ENCODE measurements at places on chromosomes 13 and 19.

GRCh38 chr13:23656637-23657371, 86.6 kb downstream of the TNFRSF19 start:
- peak; percentile 18 for DNase-seq

DNA sequence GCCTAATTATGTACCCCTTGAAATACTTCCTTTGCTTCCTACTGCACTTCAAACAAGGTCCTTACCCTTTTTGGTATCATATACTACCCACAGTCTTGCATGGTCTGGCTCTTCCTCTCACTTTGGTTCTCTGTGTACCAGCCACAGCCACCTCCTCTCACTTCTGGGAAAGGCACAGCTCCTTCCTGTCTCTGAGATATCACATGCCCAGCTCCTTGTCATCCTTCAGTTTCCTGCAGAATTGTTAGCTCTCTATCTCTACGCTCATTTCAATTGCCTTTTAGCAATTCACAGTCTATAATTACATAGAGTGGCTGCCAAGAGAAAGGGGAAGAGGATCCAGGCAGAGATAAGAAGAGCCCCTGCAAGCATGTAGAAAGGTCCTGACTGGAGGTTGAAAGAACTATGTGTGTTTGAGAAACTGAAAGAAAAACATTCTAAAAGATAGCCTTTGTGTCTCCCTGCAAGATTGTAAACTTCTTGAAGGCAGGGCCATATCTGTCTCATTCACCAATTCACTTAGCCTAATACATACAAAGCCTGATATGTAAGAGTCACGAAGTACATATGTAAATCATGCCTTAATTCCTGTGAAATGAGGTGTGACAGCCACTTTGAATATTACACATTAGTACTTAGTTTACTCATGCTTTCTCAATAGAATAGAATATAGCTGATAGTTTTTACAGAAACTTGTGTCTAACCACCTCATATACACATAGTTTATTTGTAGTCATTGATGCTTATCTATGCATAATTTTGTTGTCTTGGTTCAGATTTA, 933.1 kb downstream of the DIAPH3 start:
- DNase-seq, result no peak

DNA sequence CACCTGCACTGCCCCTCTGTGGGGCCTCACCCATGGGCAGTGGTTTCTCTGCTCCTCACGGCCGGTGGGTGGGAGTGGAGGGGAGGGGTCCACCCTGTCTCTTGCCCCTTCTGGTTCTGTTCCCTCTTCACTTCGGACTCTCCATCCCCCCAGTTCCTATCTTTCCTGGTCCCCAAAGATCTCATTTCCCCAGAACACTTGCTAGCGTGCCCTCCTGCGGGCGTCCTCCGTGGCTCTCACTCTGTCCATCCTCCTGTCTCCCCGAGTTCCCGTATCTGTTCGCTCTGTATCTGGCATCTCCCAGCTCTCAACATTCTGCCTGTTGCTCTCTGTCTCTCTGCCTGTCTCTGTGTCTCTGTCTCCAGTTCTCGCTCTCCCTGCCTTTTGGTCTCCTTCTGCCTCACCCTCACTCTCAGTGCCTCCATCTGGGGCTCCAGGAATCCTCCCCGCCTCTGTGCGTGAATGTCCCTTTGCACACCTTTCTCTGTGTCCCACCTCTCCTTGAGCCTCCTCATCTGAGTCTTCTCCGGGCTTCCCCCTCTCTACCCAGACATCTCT, 363 bp downstream of the SPIB start:
- no peak for DNase-seq

GRCh38 chr13:67063036-67063435, 167.1 kb downstream of the PCDH9 start:
- no peak for DNase-seq

GRCh38 chr19:34484328-34484727, 2.8 kb downstream of the WTIP start:
- no peak for DNase-seq

GRCh38 chr13:83162493-83162892, 719.8 kb downstream of the SLITRK1 start:
- no peak for DNase-seq

- DNase-seq, result no peak
Observed at GRCh38 chr13:76928456-76928855, 19.9 kb upstream of the ACOD1 start.

- no peak for DNase-seq
Observed at GRCh38 chr13:85525411-85525810, 273.8 kb downstream of the SLITRK6 start.

DNA sequence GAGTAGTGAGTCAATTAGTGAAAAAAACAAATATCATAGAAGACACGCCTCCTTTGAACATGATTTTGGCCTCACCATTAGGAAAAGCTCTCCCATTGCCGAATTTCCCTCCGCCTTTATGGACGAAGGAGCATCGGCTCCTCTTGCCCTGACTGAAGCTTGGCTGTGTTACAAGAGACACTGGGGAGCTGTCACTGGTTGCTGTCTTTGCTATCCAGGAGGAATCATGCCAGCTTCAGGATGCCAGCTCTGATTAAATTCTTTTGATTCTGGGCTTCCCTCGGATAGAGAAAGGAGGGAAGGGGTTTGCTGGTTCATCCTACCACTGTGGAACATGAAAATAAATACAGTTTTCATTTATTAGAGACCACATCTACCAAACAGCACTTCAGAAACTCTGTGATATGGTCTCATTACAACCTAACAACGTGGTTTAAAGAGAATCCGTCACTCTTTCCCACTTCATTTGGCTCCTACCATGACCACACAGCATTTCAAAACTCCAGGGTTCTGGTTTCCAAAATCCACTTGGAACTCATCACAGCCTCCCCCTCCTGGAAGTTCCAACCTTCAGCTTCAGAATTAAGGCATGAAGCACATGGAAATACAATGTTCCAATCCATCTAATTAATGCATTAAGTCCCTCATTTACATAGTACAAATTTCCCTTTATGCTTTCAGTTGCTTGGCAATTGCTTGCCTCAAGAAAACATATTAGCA, 446.0 kb downstream of the EFNB2 start:
- DNase-seq, result no peak

GRCh38 chr13:29948244-29948643, 97.8 kb upstream of the UBL3 start:
- DNase-seq, result no peak

DNA sequence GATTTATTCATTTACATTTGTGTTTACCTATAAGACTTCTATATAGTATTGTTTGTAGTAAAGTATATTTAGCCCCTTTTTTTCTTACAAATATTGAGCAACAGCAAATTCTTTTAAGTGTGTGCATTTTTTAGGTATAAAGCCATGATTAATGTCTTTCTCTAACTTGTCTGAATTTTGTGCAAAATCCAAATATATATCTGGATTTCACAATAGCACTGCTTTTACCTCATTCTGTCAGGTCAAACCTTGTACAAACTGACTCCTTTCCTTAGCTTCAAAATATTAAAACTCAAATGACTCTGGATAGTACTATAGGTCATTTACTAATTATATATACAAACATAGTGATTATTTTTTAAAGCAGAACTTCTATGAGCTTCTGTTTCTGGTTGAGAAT, 563.0 kb upstream of the SPRY2 start:
- DNase-seq, result no peak

DNA sequence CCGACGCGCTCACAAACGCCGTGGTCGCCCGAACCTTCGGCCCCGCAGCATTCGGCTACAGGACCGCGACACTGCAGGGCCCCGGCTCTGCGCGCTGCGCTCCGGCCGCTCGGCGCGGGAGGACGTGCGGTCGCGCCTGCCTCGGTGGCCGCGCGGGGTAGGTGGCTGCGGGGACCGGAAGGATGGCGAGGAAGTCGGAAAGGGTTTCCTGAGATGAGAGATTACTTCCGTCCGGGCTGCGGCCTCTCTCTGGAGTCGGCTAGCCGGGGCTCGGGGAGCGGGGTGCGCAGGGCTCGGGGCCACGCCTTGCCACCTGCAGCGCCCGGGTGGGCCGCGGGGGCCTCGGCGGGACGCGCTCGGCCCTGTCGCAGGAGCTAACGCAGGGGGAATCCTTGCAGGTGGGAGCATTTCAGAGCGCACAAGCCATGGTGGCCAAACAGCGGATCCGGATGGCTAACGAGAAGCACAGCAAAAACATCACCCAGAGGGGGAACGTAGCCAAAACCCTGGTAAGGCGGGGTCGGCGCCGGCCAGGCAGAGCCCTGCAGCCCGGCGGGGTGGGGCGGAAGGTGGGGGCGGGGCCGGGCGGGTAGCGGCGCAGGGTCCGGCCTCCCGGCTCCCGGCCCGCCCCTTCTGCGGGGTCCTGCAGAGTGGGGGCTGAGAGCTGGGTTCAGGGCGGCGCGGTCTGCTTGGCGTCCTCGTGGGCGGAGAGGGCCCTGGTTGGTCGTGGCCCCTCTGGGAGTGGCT, at the start of gene SERP2:
TSS of gene SERP2 (plus strand) at position 224 of the 747 bp plus-strand sequence. CDS start at position 426, 202 bp downstream.
- peak; percentile 60 for DNase-seq

- no peak for DNase-seq
Observed at GRCh38 chr19:49916839-49917733, 11.9 kb upstream of the ATF5 start.

DNA sequence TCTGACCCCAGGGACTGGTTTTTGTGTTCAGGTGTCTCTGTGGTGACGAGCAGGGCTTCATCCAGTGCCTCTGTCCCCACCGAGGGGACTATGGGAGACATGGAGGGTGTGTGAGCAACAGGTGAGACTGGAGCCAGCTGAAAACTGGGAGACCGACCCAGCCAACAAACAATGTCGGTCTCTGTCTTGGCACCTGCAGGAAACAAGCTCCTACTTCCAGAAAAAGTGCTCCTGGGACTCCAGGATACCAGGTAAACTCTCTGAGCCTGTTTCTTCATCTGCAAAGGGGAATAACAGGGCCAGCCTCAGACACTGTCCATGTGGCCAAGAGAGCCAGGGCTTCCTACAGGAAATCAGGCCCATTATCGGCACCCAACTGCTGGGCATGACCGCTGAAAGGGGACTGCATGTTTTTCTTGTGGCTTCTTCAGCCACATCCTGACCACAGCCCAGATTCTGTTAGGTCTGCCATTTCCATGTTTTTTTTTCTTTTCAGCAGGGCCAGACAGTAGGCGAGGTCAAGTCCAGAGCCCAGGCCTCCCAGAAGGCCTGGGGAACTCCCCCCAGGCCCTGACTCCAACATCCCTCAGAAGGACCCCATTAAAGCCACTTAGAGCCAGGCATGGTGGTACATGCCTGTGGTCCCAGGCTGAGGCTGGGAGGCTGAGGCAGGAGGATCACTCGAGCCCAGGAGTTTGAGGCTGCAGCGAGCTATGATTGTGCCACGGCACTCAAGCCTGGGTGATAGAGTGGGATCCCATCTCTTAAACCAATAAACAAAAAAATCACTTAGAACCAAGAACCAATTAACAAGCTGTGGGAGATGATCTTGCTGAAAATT, 836 bp upstream of the BST2 start:
- no peak for DNase-seq

DNA sequence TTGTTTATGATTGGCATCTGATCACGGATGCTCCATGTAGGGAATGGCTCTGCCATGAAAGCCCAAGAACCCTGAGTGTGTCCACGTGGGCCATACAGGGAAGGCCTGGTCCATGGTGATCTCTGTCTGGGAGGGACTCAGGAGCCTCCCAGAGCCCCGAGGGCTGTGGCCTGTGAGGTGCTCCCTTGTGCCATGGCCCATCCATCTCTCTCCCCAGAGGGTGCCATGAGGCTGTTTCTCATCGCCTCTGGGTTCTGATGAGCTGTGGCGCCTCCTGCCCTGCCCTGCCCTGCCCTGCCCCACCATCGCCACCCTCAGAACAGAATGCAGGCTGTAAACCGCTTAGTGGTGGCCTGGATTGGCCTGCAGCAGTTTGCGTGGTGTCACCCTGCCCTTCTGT, 83.1 kb downstream of the ATP11A start:
- no peak for DNase-seq

DNA sequence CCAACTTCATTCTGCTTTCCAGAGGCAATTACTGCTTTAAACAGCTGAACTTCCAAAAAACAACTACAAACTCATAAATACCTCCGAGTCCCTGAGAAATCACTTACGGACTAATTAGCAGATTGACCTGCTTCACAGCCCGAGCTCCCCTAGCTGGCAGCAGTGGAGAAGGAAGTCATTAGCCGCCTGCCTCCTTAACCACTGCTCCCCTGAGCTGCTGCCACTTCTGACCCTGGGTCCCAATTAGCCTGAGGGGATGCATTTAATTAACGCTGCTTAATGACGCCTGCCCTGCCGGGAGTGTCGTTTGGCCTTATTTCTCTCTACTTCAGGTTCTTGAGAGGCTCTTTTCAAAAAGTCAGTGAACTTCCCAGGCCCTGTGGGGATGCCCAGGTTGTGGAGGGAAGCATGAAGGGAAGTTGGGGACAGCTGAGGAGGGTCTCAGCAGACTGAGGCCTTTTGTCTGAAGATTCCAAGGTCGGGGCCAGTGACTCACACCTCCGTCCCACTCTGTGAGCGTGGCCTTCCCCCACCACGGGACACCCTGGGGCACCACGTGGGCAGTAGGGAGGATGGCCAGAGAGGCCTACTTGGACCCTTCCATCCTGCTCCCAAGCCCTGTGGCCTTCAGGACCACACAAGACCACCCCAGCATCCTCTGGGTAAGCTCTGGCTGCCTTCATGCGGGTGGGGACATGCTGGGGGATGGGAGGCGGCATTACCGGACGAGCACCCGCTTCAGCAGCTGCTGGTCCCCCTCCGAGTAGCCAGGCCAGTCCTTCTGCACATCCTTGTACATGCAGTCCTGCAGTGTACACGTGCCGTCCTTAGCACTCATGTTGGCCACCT, 19.8 kb upstream of the ISYNA1 start:
- DNase-seq, result no peak

DNA sequence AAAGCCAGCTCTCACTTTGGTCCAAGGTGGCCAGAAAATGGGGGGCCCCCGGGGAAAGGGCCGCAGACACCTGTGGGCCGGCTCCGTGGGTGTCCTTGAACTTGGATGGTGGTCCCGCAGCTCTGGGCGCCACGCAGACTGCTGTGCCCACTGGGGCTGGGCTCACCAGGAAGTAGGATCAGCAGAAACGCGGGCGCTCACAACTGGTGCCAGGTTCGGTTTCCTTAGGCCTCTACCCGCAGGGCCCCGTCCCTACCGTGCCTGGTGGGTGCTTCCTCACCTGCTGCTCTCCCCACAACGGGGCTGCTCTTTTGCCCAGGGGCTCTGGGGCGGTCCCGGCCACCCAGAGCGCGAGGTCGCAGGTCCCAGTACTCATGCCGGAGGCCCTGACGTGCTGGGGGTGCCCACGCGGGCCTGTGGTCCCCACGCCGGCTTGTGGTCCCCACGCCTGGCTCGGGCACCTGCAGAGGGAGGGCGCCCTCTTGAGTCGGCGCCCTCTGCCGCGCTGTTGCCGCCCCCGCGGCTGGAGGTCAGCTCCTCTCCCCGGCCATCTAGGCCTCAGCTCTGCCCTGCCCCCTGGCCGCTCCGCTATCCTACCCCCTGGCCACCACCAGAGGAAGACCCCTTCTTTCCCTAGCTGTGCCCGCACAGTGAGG, 1303.6 kb downstream of the UQCRFS1 start:
- no peak for DNase-seq

DNA sequence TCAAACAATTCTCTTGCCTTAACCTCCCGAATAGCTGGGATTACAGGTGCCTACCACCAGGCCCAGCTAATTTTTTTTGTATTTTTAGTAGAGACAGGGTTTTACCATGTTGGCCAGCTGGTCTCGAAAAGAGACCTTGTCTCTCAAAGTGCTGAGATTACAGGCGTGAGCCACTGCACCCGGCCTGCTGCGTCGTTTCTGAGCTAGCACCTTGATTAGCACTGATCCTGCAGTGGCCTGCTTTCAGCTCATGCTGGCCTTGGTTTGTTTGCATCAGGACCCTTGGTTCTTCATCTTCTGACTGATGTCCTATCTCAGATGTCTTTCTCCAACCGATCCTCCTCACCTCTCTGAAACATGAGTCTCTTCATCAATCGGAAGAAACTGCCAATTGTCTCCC, 4.9 kb upstream of the TFDP1 start:
- DNase-seq, result no peak

GRCh38 chr13:96525715-96526114, 435.8 kb downstream of the HS6ST3 start:
- DNase-seq, result peak; percentile 56
